ENCODE measurements at places on chromosomes 2 and 18.

DNA sequence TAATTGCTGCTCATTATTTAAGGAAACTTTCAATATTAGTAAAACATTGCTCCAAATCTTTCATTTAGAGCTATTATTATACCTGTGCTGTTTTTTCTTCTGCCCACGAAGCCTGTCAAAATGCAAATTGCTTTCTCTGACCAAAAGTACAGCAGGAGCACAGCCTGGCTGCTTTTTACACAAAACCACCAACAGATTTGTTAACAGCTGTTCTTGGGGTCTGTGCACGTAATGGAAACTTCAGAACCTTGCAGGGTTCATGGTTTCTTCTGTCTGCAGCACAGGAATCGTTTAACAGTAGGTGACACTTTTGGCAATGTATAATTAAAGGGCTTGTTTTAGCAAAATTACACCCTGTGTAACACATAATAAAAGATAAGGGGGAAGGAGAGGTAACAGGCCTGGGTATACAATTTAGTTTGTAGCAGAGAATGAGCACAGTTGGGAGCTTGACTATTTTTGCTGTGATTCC, 447.3 kb downstream of the KCNJ3 start:
- DNase-seq = no peak

GRCh38 chr2:10236571-10237391, 65.9 kb upstream of the HPCAL1 start:
- no peak for DNase-seq

DNA sequence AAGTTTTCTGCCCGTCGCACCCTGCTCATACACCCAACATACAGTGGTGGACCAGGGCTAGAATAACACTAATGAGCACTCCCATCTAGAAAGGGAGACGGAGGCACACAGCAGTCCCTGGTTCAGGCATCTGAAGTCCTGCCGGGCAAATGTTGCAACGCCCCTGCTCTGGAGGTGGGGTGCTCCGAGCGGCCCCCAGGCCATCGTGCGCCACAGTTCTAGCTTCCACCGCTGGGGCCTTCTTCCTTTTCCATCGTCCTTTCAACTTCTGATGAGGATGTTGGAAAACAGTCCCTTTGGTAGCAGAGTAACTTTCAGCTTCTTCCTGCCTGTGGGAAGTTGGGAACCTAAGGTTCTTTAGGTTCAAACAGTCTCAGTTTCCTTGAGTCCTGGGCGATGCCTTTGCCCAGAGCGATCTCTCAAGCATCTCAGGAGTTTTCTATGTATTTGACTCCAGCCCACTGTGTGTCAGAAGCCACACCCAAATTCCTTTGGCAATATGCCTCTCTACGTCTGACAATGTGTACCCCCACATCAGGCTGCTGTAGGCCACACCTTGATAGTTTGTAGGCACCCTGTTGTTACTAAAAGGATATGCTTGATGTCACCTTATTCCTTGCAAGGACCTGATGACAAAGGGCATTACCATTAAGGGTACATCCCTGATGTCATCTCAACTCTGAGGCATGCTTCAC, 258.8 kb downstream of the GLI2 start:
- no peak for DNase-seq

DNA sequence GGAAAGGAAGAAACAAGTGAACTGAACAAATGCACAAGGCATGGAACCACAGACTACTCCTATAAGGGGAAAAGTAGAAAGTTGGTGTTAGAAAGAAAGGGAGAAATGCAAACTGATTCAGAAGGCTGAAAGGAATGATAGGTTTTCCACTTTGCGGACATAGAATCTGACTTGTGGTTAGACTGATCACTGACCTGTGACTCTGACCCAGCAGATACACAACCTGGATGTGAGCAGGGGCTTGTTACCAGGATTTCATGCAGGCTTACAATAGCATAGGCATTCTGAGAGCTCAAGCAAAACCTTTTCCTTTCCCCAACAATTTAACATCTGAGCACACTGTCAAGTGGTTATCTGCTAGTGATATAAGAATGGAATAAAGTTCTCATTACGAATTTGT, 237.0 kb upstream of the CDH20 start:
- DNase-seq = no peak

DNA sequence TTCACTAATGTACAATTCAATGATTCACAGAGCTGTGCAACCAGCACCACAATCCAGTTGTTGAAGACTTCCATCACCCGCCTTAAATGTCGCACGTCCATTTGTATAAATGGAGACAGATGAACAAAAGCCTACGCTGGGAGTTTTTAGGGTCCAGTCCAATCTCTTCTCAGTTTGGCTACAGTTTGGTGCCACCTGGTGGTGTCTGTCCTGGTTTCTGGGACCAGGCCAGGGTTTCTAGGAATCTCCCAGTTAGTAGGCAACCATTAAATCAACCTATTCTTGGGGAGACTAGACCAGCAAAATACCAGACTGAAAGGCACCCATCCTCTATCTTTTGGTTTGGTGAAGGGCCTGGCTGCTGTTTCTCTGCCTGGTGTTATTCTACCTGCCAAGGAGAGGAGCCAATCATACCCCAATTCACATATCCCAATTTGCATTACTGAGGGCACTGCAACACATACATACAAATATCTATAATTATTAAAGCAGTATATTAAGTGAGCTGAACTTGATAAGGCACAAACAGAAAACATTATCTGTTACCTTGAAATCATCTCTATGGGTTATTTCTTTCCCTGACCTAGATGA, 3.2 kb upstream of the DDX1 start:
- DNase-seq = no peak

DNA sequence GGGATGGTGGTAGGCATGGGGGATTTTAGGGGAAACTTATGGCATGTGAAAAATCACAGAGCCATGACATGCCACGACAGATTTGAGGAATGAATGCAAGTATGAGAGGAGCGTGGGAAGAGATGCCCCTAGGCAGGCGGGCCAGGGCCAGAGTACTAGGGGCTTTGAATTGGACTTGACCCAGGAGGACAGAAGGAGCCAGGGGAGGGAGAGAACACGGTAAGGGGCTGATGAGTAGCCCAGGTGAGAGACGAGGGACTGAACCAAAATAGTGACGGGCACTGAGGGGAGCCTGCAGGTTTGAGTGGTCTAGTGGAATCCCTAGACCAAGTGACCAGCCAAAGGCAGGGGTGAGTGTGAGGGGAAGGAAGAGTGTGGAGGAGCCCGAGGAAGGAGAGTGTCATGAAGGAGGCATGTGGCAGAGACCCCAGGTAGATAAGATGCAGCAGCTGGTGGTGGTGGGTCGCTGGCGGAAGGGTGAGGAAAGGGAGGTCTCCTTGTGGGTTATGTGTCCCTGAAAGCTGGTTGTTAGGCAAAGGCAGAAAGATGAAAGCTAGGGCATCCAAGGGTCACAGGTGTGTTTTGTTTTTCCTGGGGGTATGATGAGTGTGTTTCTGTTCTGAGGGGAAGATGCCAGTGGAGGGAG, 48.7 kb downstream of the ZBTB7C start:
- no peak for DNase-seq

GRCh38 chr2:217667512-217667911, 335.3 kb downstream of the TNS1 start:
- no peak for DNase-seq

GRCh38 chr2:1557467-1557820, 144.2 kb downstream of the TPO start:
- DNase-seq = no peak

DNA sequence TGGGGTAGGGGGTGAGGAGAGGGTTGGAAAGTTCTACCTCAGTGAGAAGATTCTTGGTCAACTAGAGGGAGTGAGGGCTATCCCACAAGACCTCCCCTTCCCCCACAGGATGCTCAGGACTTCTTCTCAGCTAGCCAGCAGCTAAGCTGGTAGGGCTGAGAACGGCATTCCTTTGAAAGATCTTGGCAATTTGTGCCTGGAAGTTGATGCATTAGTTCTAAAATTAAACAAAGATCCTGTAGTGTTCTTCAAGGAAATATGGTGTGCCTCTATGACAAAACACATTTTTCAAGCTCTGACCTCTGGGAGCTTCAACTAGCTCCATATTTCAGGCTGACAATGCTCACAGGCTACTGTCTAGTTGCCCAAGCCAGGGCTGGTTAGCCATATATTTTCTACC, 2.3 kb downstream of the LYPD1 start:
- no peak for DNase-seq

- DNase-seq = no peak
Measured at GRCh38 chr18:3455907-3456685, 6.1 kb downstream of the TGIF1 start.

- DNase-seq = no peak
Measured at GRCh38 chr2:217599906-217600305, 402.9 kb downstream of the TNS1 start.

DNA sequence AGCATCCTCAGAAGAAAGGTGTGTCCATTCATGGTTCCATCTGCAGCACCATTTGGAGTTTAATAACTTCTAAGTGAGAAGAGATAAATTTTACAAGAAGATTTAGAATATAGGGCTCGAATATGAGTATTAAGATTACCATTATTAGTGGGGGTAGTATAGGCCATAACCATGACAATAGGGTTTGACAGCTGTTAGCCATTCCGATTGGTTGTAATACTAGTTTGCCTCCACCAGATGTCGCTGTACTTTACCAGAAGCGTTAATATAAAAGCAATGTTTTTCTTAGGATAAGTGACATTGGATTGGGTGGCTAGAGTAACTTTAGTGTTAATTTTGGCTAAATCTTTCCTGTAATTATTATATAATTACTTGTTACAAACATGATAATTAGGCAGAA, 107.5 kb upstream of the SRD5A2 start:
- DNase-seq = no peak

GRCh38 chr2:111905990-111906735, 7.8 kb downstream of the MERTK start:
- DNase-seq = no peak

- no peak for DNase-seq
Measured at GRCh38 chr2:44941551-44942234, at the start of gene SIX3. Gene SIX3 (plus strand): TSS chr2:44941702. CDS start chr2:44942105, 403 bp downstream.

DNA sequence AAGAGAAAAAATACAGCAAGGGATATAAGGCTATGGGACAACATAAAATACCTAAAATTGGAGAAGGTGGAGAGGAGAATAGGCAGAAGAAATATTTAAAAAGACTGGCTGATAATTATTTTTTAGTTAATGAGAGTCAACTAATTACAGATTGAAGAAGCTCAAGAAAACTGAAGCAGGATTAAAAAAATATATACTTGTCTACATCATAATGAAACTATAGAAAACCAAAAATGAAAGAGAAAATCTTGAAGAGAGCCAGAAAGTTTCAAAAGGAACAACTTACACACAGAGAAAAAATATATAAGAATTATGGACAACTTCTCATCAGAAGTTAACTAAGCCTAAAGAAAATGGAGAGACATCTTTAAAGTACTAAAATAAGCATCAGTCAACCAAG, 62.9 kb upstream of the APCDD1 start:
- no peak for DNase-seq

DNA sequence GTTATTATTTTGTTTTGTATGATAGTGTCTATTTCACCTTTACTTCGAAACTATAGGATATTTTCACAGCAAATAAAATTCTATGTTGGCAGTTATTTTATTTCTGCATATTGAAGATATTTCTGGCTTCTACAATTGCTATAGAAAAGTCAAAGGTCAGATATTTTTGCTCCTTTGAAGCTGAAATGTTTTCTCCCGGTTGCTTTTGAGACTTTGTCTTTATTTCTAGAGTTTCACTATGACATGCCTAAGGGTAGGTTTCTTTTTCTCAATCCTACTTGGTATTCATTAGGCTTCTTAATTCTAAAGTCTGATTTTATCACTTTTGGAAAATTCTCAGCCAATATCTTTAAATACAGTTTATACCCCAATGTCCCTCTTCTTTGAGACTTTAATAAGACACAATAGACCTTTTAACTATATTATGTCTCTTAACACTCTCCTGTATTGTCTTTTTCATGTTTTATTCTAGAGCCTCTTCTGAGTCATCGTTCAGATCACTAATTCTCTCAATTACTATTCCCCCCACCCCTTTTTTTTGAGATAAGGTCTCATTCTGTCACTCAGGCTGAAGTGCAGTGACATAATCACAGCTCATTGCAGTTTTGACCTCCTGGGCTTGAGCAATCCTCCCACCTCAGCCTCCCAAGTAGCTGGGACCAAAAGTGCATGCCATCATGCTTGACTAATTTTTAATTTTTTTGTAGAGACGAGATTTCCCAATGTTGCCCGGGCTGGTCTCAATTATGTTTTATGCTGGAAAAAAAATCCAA, 50.5 kb downstream of the USP37 start:
- DNase-seq = no peak

All from GOT3 (cell line).